ENCODE measurements at places on chromosomes 7 and 10.

- no peak for DNase-seq
These were observed 316.3 kb upstream of the SORCS1 start for GRCh38 chr10:107480781-107481180.

DNA sequence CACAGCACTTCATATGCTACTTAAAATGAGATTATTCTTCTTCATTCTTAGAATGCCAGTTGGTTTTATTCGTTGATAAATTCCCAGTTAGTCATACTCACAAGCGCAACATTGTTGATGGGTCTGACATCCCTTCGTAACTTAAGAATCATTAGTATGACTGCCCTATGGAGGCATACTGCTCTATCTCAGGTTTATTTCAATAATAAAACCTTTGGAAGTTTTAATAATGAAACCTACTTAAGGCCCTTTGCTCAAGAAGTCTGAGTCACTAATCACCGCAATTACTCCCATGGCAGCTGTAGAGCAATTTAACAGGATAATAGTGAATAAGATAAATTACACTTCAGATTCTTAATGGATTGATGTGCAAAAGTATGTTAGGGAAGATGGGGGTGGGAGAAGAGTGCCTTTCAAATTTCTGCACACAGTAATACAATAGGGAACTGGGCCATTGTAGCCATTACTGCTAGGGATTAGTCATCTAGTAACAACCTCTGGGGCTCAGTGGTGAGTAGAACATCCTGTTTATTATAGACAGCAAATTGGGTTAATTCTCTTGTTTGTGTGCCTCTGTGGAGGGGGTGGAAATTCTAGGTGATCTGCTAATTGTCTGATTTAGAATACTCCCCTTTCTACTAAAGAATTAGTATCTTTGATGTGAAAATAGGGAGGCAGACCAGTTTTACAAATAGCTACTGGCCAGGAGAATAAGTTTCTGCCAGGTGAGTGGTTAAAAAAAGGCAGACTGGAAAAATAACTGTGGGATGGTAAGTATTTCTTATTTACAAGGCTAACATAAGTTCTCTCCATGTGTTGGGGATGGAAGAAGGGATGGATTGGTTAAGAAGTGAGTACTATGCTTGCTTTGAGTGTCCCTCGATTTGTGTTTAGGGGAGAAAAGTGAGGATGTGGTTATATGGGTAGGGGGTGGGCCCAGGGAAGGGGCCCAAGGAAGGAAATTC lies 74.5 kb upstream of the VKORC1L1 start:
- no peak for DNase-seq

- peak; percentile 84 for DNase-seq
These were observed at the start of gene SNX10 for GRCh38 chr7:26291699-26292538. TSS of gene SNX10 (plus strand) at chr7:26291862. CDS start at chr7:26346443, 54,581 bp downstream.

- DNase-seq = no peak
These were observed 245.0 kb upstream of the YAE1 start for GRCh38 chr7:39321245-39321644.

DNA sequence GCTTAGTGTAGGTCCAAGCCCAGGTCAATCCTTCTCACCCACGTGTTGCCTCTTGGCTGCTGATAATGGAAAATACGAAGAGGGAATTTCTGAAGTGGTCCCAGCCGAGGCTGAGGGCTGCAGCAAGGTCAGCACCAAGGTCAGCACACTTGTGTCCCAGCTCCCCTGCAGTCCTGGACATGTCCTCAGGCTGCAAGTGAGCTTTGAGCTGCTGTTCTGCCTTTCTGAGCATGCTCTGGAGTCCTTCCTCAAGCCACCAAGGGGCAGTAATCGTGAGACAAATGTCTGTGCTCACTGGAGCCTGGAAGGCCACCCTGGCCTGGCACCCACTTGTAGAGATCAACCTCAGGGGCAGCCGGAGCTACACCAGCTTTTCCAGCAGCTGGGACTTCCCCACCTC lies 28.3 kb downstream of the DRGX start:
- no peak for DNase-seq

GRCh38 chr7:19508124-19508523 lies 200.7 kb downstream of the POLR1F start:
- DNase-seq = no peak

DNA sequence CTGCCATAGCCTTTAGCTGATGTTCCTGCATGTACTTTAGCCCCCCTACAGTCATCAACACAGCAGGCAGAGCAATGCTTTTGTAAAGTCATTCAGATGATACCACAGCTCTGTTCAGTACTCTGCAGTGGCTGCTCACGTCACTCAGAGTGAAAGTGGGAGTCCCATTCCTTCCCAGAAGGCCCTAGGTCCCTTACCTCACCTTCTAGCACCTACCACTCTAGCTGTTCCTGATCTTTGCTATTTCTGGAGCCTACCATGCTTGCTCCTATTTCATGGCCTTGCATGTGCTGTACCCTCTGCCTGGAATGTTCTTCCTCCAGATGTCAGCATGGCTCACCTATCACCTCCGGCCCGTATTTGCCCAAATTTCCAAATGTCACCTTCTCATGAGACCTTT lies 94.4 kb upstream of the PRR15 start:
- no peak for DNase-seq

DNA sequence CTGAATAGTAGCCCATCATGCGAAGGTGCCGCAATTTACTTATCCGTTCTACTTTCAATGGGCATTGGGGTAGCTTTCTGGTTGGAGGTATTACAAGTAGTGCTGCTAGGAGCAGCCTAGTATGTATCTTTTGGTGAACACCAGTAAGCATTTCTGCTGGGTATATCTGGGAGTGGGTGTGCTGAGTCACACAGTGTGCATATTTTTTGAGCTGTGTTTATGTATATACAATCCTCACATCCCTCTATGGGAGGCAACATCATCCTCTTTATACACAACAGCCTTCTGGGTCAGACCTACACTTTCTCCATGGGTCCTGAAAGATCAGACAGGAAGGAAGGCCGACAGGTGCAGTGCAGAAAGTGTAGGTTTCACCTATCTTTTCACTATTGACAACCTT lies 36.3 kb downstream of the PYROXD2 start:
- no peak for DNase-seq

- no peak for DNase-seq
These were observed 218.6 kb downstream of the KCNMA1 start for GRCh38 chr10:77419056-77419455.

- no peak for DNase-seq
These were observed 448.1 kb downstream of the ETV1 start for GRCh38 chr7:13541326-13541725.

- peak; percentile 17 for DNase-seq
These were observed 183.1 kb upstream of the PDE1C start for GRCh38 chr7:32253299-32253698.

- no peak for DNase-seq
These were observed 35.3 kb downstream of the RASGEF1A start for GRCh38 chr10:43231523-43232078.

DNA sequence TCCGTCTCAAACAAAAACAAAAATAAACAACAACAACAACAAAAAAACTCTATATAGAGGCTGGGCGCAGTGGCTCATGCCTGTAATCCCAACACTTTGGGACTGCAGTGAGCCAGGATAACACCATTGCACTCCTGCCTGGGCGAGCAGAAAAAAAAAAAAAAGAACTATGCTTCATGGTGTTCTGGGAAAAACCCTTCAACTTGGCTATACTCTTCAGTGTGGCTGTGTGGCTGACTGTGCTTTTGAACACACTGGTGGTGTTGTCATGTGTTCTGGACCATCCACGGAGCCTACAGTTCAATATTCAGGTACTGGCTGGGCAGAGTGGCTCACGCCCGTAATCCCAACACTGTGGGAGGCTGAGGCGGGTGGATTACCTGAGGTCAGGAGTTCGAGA lies 26.5 kb downstream of the SNX8 start:
- no peak for DNase-seq

- DNase-seq = no peak
These were observed 67.1 kb downstream of the LSMEM1 start for GRCh38 chr7:112547916-112548315.

- no peak for DNase-seq
These were observed 112.9 kb downstream of the SAMD9 start for GRCh38 chr7:93004906-93005305.

GRCh38 chr10:14369906-14370305 lies 39.2 kb upstream of the FRMD4A start:
- no peak for DNase-seq

GRCh38 chr10:131076356-131076755 lies 235.2 kb downstream of the TCERG1L start:
- DNase-seq = no peak

GRCh38 chr10:51471271-51471670 lies 228.1 kb downstream of the CSTF2T start:
- no peak for DNase-seq

GRCh38 chr7:135645296-135645904 lies 16.9 kb upstream of the STMP1 start:
- peak; percentile 78 for DNase-seq

GRCh38 chr7:2958416-2959102 lies 85.1 kb downstream of the CARD11 start:
- DNase-seq = no peak

DNA sequence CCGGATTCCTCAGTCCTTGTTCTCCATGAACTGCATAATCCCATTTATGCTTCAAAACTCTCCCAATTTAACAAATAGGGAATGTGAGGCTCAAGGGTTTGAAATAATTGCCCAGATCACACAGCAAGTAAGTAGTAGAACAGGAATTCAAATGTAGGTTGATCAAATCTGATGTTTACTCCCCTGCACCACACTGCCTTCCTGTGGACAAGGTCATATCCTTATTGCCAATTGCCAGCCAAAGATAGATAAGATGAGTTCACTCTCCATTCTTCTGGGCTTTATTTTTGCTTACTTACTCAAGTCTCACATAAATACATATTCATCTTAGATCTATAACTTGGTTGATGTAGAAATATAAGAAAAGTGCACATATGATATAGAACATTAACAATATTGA lies 435.2 kb upstream of the ETV1 start:
- DNase-seq = peak; percentile 40

DNA sequence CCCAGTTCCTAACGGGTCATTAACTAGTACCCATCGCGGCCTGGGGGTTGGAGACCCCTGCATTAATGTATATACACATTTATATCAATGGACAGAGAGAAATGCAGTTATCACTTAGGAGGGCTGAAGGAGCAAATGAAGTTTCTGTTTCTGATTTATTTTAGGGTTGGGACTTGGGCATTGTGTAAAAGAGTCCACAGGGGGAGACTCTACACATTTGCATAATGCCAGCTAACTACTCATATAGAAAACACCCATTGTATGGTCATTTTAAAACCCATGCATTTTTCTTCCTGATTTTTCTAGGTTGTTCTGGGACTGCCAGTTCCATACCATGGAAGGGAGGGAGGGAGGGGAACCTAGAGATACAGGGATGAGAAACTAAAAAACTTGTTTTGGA lies 23.5 kb downstream of the BCCIP start:
- no peak for DNase-seq

DNA sequence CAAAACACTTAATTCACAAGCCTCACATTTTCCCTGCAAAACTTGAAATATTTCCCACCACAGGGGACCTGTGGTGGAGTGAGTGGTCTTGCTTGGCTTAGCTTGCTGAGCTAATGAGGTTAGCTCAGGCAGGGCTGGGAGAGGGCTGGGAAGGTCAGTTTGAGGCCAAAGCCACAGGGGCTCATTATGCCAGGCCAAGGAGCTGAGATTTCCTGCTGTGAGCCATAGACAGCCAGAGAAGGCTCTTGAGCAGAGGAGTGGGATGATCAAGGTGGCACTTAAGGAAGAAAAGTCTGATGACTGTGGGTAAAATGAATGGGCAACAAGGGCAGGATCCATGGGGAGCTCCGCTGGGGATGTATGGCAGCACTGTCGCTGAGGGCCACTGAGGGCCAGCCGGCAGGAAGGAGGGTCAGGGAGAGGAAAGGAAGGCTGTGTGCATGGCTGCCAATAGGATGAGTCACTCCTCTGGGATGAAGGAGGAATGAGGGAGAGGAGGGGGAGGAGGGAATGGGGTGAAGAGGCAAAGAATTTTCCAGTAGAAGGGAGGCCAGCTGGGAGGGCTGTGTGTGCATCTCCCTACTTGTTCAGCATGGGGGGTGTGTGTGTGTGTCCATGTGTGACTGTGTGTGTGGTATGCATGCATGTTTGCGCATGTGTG lies 18.7 kb upstream of the ZNF488 start:
- DNase-seq = peak; percentile 42

- no peak for DNase-seq
These were observed 597.9 kb upstream of the DPP6 start for GRCh38 chr7:153454306-153454705.

GRCh38 chr10:115818012-115818411 lies 455.0 kb downstream of the GFRA1 start:
- peak; percentile 3 for DNase-seq

DNA sequence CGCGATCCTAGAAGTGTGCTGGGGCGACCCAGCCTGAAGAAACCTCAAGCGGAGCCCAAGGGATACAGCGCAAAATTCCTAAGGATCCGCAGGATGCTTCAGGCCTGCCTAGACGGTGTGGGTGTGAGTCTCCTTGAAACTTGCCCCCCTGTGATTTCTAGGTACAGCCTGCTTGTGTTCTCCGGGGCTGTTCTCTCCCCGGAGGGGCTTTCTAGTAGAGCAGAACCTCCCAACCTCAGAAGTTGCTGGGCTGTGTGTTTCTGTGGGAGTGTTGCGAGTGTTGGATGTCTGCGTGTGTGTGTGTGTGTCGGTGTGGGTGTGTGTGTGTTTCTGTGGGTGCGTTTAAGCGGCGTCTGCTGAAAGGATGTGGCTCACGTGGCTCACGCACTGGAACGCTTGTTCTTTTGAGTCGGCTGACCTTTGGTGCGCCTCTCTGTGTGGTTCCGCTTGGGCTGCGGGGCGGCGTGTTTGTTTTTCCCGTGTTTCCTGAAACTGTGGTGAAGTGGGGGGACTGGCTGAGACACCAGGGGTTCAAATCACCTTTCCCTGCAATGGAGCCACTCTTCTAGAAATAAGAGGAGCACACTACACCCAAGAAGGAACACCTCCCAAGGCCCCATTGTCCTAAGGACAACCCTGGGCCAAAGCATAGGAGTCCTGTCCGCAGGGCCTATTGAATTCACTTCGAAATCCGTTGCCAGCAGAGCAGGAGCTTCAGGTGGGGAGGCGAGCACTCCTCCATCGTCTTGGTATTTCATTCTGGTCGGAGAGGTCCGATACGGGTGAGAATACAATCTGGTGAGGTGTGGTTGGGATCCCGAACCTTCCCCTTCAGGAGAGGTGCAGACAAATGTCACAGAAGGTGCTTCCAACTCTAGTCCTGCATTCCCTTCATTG lies 25.1 kb upstream of the ZNF273 start:
- no peak for DNase-seq

DNA sequence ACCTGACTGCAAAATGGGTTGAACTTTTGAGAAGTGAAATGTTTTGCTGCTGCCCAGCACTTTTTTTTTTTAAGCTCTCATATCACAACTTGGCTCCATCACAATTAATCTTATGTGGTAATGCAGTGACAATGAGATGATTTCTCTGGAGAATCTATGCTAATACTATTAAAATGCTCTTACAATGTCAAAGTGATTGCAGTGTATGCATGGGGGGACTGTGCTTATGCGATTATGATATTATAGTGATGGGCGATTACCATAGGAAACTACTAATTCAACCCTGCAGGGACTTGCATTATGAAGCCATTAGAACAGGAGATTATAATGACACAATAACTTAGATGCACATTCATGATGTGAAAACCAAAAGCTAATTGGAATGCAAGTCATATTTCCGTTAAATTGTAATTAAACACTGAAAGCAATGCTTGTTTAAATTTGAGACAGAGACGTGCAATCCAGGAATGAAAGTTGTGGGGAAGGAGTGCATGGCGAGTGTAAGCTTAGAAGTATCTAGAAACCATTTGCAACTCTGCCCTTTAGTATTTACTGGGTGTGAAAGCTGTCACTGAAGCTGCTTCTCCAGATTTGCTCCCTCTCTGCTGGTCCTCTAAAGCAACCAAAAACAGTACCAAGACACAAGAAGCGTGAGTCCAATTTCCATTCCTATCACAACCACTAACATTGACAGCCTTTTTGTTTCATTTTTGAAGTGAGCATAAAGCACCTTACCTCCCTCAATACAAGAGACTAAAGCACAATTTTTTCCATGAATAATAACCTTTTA lies 21.6 kb downstream of the PTER start:
- no peak for DNase-seq

All from SK-MEL-5 (cell line).